Thyroid gland (tissue), 4 donors: ENCODE measurements at places on chromosomes 5 and 9. TPM values are rescaled to one million over a fixed set of nuclear protein-coding genes. Genes with fewer than 3 reads are reported as not detected.

ANKRD31 gene
- total RNA-seq: 0.11 TPM

USP20 gene
- 61.8 TPM for total RNA-seq

MEGF10 gene
- total RNA-seq: 2.3 TPM

DNA sequence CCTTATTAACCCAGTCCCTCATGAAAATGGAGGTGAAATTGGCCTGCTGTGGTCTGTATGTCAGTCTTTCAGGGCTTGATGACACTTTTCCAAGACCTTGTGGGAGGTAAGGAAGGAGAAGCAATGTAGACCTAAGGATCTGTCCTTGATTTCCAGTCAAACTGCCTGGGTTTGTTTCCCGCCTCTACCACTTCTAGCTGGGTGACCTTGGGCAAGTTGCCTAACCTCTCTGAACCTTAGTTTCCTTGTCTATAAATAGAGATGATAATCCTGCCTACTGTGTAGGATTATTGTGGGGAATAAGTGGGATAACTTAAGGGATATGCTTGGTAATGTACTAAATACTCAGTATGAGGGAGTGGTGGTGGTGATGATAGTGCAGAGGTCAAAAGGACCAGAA lies 59.7 kb downstream of the PPARGC1B start:
- DNase-seq: no peak

DNA sequence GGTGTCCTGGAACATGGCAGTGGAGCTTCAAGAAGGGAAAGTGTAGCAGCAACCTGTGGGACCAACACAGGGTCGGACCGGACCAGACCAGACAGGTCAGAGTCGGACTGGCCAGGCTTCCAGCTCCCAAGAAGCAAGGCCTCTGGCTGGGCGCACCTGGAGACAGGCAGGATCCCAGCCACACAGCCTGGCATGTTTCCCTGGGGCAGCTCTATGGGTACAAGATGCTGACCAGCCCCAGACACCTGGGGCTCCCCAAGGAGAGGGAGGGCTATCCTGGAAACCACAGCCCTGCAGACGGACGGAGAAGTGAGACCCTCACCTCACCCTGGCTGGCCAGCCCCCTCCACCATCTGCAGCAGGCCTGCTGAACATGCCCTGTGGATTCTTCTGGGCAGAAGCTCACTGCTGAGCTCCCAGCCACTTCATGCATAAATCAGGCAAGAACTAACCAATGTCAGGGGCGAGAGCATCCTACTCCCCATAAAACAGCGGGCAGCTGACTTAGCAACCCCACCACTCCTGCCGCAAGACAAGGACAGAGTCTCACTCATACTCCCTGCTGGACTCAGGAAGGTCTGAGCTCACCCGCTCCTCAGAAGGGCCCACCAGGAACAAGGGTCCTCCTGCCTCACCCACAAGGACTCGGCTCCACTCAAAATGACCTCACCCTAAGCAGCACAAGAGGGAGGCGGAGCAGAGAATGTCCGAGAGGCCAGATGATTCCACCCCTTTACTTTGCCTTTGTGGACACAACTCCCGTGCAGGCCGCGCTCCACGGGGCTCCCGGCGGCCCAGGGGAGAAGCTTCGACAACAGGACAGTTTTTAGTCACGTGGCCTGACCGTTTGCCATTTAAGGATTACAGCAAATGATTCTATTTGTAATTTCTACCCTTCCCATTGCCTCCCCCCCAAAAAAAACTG lies 2.9 kb upstream of the DPH7 start:
- no peak for DNase-seq

DNA sequence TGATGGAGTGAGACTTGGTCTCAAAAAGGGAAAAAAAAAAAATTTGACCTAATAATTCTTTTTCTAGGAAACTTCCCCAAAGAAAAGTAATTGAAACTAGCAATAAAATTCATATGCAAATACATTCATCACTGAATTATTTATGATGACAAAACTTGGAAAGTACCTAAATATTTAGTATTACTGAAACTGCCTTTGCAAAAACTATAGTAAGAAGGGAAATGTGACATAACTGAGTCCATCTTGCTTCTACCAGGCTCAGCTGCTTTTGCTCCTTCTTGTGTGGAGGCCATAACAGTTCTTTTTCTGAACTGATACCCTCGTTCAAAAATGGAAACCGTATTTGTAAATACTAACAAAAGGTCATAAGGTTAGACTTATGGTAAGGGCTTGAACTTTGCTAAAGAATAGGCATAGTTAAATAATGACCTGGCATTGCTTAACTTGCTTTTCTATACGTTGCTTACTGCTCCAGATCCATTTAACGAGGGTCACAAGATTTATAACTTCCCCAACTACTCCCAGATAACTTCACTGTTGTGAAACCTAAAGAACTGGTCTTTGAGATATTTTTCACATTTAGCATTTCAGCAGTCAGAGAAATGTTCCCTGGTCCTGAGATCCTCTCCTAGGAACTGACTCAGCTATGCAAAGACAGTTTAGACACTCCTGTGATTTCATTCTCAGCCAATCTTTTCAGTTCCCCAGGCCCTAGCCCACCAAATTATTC lies 68.4 kb downstream of the CFAP95 start:
- DNase-seq: no peak

DNA sequence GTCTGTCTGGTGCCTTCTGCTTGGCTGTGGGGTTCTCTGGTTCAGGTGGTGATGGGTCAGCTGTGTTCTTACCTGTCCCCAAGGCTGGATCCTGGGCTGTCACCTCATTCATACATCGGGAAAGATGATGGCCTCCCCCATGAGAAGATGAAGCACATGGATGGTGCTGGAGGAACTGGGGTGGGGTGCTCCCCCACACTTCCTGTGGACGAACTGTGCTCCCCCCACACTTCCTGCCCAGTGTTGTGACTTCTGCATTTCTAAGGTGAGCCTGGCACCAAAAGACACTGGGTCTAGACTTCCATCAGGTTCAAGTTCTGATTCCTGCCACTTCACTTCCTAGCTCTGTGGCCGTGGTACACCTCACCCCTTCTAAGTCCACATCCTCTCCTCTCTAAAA lies 4.3 kb upstream of the SURF6 start:
- DNase-seq: no peak

GRCh38 chr5:161513942-161514341 lies 32.6 kb downstream of the GABRB2 start:
- DNase-seq: no peak

DNA sequence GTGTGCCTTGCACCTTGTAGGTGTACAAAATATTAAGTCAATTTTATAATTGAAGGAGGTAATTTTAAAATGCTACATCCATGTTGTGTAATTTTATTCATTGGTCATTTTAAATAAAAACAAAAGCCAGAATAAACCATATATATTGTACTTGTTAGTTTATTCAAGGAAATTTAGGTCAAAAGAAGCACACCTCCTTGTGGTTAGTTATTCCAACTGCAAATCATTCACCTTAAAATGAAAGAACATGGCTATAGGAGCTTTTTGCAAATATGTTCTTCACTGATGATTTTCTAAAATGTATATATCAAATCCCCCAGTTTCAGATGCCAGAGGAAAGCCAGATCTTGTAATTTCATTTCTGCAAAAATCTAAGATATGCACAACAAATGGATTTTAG lies 5.4 kb upstream of the MOCS2 start:
- DNase-seq: no peak

- DNase-seq: no peak
These were observed 145.7 kb downstream of the ACER2 start for GRCh38 chr9:19554529-19554928.

DNA sequence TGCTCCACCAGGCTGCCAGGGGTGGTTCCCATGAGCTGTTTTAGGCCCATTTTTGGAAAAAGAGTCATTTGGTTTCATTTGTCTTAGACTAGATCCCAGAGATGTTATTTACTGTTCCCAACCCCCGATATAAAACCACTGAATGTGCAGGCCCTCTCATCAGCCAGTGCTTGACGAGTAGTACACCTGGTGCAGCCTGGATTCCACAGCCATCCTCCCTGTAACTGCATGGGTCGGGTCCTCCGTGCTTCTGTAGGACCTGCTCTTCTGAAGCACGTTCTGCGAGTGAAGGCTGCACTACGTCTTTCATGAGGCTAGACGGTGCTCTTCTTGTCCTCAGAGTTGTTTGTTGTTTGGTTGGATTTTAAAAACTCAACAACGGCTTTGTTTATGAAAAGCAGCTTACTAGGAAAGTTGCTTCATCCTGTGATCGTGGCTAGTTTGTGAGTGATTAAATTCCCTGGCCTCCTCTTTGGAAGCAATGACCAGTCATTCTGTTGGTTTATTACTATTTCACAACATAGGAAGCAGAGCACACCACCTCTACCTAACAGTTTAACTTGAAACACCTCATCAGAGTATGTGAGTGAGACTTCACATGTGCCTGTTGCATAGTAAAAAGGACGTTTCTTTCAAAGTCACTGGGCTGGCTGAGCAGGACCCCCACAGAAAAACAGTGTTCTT lies 135.2 kb downstream of the AOPEP start:
- DNase-seq: no peak

DNA sequence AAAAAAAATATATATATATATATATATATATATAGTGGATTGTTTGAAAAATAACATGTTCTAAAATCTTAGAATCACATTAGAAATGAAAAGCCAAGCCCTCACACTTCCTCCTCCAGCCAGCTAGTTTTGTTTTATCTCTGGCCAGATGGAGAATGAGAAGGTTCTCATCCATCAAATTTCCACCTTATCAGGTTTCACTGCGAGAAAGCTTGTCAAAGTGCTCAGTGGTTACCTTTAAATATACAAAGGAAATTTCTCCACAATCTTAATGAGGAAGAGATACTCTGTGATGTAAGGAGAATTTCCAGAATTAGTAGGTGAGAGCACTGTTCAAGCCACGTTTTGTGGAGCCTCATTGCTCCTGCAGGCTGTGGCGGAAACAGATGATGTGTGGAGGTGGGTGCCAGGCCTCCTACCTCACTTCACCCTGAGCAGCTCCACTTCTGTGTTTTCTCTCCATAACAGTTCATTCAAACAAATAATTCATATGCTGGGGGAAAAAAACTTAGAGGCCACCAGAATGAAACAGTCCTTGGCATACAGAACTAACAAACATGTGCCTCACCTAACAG lies 71.9 kb downstream of the CDK5RAP2 start:
- DNase-seq: no peak

DNA sequence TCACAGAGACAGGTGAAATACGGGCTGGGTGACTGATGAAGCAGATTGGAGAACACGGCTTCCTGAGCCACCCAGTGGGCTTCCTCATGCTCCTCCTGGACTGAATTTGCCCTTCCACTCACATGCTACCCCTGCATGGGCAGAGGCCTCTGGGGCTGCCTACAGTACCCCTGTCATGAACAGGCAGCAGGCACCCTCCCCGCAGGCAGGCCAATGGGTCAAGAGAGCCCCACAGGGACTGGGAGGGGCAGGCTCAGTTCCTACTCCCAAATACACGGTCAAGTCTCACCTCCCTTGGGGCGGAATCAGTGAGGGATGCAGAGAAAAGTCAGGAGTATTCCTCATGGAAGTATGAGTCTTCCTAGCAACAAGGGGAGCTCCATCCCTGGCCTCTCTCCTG lies 48.6 kb upstream of the ZBTB43 start:
- no peak for DNase-seq

DNA sequence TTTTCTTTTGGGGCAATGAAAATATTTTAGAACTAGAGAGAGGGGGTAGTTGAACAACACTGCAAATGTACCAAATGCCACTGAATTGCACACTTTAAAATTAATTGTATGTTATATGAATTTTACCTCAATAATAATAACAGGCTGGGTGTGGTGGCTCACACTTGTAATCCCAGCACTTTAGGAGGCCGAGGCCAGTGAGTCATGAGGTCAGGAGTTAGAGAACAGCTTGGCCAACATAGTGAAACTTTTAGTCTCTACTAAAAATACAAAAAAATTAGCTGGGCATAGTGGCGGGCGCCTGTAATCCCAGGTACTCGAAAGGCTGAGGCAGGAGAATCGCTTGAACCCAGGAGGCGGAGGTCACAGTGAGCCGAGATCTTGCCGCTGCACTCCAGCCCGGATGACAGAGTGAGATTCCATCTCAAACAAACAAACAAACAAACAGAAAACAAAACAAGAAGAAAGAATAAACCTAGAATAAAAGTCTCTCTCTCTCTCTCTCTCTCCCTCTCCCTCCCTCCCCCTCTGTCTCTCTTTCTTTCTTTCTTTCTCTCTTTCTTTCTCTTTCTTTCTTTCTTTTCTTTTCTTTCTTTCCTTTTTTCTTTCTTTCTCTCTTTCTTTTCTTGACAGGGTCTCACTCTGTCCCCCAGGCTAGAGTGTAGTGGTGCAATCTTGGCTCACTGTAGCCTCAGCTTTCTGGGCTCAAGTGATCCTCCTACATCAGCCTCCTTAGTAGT lies 91.1 kb downstream of the BASP1 start:
- DNase-seq: no peak
